ENCODE measurements at places on chromosomes 5 and 9. TPM values are rescaled to one million over a fixed set of nuclear protein-coding genes. Genes with fewer than 3 reads are reported as not detected.

- no peak overlapping the region for H3K27ac ChIP-seq
- H3K36me3 ChIP-seq: no peaks in the 10 kb centered on the region
Measured at GRCh38 chr5:106875591-106876297, 795.0 kb downstream of the EFNA5 start.

Gene HAVCR2
- 128 TPM for total RNA-seq

Gene PTGES
- not detected for total RNA-seq

Gene SLC23A1
- 1.5 TPM for total RNA-seq

Gene GLRA1
- total RNA-seq: not detected

GRCh38 chr5:134530301-134531077, 5.0 kb downstream of the JADE2 start:
- peaks cover 2% of the 10 kb centered on the region for H3K27me3 ChIP-seq
- peaks cover 35% of the 10 kb centered on the region for H3K4me1 ChIP-seq
- peaks cover 4% of the 10 kb centered on the region for H3K36me3 ChIP-seq
- no peak overlapping the region for H3K27ac ChIP-seq

- no peak for DNase-seq
- H3K4me3 ChIP-seq: no peak overlapping the region
- H3K27me3 ChIP-seq: no peaks in the 10 kb centered on the region
Measured at GRCh38 chr5:127068493-127069214, 4.6 kb downstream of the C5orf63 start.

GRCh38 chr5:14305045-14305444, 161.9 kb downstream of the TRIO start:
- no peaks in the 10 kb centered on the region for H3K4me1 ChIP-seq
- H3K4me3 ChIP-seq: no peak overlapping the region
- no peaks in the 10 kb centered on the region for H3K36me3 ChIP-seq
- no peak overlapping the region for H3K27ac ChIP-seq
- DNase-seq: no peak

- H3K36me3 ChIP-seq: no peaks in the 10 kb centered on the region
- no peak for DNase-seq
- no peaks in the 10 kb centered on the region for H3K4me1 ChIP-seq
- no peak overlapping the region for H3K4me3 ChIP-seq
Measured at GRCh38 chr5:170430256-170430655, 41.1 kb upstream of the KCNMB1 start.

Gene SLC45A2
- total RNA-seq: not detected

DNA sequence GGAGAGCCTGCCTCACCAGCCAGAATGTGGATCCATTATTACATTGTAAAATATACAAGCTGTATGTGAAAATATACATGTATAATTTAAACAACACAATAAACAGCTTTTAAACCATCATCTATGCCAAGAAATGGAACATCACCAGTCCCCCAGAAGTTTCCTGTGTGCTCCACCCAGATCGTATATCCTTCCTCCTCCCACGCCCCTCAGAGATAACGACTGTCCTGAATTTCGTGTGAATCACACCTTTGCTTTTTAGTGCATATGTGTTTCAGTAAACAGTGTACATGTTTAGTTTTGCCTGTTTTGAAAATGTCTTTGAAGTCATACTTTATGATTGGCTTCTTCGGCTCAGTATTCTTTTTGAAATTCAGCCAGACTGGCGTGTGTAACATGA, 134.6 kb upstream of the MYO10 start:
- H3K27ac ChIP-seq: no peak overlapping the region
- no peak overlapping the region for H3K4me3 ChIP-seq
- no peak for DNase-seq
- H3K36me3 ChIP-seq: no peaks in the 10 kb centered on the region

GRCh38 chr9:136441681-136442245, 2.1 kb upstream of the INPP5E start:
- H3K27me3 ChIP-seq: no peaks in the 10 kb centered on the region
- H3K36me3 ChIP-seq: peaks cover 19% of the 10 kb centered on the region
- DNase-seq: no peak
- H3K4me1 ChIP-seq: peaks cover 15% of the 10 kb centered on the region
- peak overlapping the region; percentile 44 for H3K27ac ChIP-seq

DNA sequence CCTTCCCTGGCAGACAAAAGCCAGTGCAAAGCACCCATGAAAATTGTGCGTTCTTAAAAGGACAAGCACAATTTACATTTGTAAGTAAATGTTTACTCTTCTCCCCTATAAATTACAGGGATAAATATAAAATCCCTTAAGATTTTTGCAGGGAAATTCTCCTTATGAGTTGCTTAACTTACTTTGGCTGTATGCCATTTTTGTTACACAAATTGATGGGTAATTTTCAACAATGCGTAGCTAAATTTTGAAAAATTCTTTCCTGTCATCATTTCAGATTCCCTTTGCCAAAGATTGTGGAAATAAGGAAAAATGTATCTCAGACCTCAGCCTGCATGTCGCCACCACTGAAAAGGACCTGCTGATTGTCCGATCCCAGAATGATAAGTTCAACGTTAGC, 64.2 kb upstream of the ITGA2 start:
- peaks cover 6% of the 10 kb centered on the region for H3K4me1 ChIP-seq
- no peak for DNase-seq
- peaks cover 5% of the 10 kb centered on the region for H3K36me3 ChIP-seq
- peaks cover 14% of the 10 kb centered on the region for H3K27me3 ChIP-seq
- H3K27ac ChIP-seq: no peak overlapping the region

- peaks cover 47% of the 10 kb centered on the region for H3K4me1 ChIP-seq
- no peaks in the 10 kb centered on the region for H3K36me3 ChIP-seq
- no peak for DNase-seq
- H3K27me3 ChIP-seq: peaks cover 1% of the 10 kb centered on the region
- H3K27ac ChIP-seq: no peak overlapping the region
- H3K4me3 ChIP-seq: no peak overlapping the region
Measured at GRCh38 chr9:91428927-91429351, 5.3 kb upstream of the NFIL3 start.

Gene FREM1
- total RNA-seq: not detected

DNA sequence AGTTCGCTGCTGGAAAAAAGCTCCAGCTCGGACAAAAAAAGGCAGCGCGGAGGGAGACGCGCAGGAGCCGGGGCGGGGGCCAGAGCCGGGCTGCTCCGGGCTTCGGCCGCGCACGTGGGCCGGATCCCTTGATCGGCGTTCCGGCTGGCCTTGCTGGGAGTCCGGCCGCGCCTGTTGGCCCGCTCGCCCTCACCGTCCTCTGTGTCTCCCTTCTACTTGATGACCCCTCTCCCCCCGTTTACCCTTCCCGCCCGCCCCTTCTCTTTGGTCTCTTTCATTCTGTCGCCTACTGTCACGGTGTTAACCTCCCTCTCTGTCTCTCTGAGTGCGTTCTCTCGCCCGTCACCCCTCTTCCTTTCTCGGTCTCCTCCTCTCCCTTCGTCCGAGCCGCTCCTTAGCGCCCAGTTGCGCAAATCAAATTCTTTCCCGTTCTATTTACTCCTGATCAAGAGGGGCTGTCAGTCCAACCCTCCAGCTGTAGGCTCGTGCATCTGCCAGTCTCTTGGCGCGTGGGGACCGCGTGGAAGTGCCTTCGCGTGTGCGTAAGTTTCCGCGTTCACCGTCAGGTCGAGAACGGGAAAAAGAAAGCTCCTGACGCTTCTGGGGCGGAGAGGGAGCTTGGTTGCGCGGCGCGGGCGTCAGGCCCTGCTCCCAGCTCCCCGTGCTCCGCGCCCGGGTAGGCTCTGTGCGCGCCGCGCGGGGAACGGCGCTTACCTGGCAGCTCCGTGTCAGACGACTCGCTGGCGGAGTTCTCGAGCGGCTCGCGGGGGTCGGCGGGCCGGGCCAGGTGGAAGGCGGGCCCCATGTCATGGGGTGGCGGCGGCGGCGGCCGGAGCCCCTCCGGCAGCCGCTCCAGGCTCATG, 798 bp downstream of the PITX1 start:
- peak overlapping the region; percentile 85 for H3K4me3 ChIP-seq
- H3K4me1 ChIP-seq: peaks cover 36% of the 10 kb centered on the region
- peak overlapping the region; percentile 78 for H3K27ac ChIP-seq
- peaks cover 11% of the 10 kb centered on the region for H3K36me3 ChIP-seq

DNA sequence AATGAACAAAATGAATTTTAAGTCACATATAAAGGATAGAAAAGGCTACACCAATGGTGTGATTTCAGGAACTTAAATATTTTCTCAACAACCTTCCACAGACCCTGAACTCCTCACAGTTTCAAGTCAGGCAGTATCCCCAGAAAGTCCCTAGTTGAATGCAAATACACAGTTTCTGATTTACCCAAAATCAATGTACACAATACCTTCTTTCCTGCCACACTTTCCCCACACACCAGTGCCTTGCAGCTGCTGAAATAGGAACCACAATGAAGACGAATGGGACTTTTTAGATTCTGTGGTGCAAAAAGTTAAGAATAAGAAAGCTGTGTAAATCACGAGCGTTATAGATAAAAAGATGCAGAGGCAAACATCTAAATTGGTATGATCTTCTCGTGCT, 552.4 kb upstream of the MEF2C start:
- no peaks in the 10 kb centered on the region for H3K36me3 ChIP-seq
- no peaks in the 10 kb centered on the region for H3K4me1 ChIP-seq
- no peak for DNase-seq
- no peak overlapping the region for H3K4me3 ChIP-seq
- no peak overlapping the region for H3K27ac ChIP-seq
- H3K27me3 ChIP-seq: no peaks in the 10 kb centered on the region

GRCh38 chr5:81783401-81783800, 32.5 kb upstream of the SSBP2 start:
- no peak overlapping the region for H3K27ac ChIP-seq
- peaks cover 2% of the 10 kb centered on the region for H3K36me3 ChIP-seq
- no peaks in the 10 kb centered on the region for H3K27me3 ChIP-seq
- H3K4me3 ChIP-seq: no peak overlapping the region

DNA sequence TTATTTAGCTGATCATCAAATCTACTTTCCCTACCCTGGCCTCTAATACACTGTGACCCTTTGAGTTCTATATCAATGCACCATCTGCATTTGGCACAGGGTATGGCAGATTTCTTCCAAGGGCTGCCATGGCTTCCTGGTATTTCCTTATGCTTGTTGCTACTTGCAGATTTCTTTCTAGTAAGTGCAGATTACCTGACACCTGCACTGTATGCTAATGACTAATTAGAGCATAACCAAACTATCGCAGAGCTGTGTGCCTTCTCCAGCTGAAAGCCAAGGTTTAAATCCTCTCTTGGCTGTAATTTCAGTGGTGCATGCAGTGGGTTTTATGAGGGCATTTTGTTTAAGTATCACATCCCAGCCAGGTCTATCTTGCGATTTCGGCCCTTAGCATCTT, 293.7 kb downstream of the KIF4B start:
- H3K4me3 ChIP-seq: no peak overlapping the region
- H3K4me1 ChIP-seq: no peaks in the 10 kb centered on the region
- DNase-seq: no peak
- H3K36me3 ChIP-seq: no peaks in the 10 kb centered on the region
- no peak overlapping the region for H3K27ac ChIP-seq

DNA sequence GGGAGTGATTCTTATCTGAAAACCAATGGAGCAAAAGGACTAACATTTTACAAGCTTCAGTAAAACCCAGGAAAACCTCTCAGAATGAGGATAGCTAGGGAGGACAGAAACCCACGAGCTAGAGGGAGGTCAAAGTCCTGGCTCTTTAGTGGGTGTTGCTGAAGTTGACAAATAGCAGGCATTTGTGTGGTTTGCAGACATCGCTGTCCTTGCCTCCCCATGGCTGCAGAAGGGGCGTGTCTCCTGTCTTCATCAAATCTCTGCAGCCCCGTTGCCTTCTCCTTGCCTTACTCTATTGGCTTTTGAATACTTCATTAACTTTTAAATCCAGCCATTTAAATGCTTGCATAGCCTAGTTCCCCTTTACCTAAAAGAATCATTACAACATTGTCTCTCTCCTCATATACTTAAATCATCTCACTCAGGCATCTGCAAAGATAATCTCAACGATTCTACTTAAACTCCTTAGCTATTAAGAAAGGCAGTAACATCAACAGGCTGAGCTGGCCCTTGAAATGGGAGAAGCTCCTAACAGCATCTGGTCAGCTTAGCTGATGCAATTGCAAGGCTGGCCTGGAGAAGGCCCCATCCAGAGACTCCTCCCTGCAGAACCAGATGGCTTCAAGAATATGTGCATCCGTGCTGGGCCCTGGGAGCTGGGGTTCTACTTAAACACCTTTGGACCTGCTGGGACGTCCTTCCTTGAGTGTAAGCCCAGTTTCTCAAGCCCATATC, 152.8 kb upstream of the TAS2R1 start:
- no peak overlapping the region for H3K4me3 ChIP-seq
- H3K27me3 ChIP-seq: no peaks in the 10 kb centered on the region
- H3K36me3 ChIP-seq: no peaks in the 10 kb centered on the region
- H3K4me1 ChIP-seq: no peaks in the 10 kb centered on the region
- H3K27ac ChIP-seq: no peak overlapping the region

- H3K27ac ChIP-seq: no peak overlapping the region
- H3K27me3 ChIP-seq: peaks cover 33% of the 10 kb centered on the region
- H3K4me1 ChIP-seq: peaks cover 21% of the 10 kb centered on the region
- no peaks in the 10 kb centered on the region for H3K36me3 ChIP-seq
- H3K4me3 ChIP-seq: no peak overlapping the region
- DNase-seq: no peak
Measured at GRCh38 chr5:170570476-170570875, 66.7 kb downstream of the KCNIP1 start.

Gene NUP214
- 80.7 TPM for total RNA-seq
